ENCODE measurements at places on chromosomes 3 and 15. TPM values are rescaled to one million over a fixed set of nuclear protein-coding genes. Genes with fewer than 3 reads are reported as not detected.
A peak's percentile ranks its signal among the peaks of the same experiment; 100 is the strongest.

The HYAL1 gene
- 6.9 TPM for total RNA-seq

DNA sequence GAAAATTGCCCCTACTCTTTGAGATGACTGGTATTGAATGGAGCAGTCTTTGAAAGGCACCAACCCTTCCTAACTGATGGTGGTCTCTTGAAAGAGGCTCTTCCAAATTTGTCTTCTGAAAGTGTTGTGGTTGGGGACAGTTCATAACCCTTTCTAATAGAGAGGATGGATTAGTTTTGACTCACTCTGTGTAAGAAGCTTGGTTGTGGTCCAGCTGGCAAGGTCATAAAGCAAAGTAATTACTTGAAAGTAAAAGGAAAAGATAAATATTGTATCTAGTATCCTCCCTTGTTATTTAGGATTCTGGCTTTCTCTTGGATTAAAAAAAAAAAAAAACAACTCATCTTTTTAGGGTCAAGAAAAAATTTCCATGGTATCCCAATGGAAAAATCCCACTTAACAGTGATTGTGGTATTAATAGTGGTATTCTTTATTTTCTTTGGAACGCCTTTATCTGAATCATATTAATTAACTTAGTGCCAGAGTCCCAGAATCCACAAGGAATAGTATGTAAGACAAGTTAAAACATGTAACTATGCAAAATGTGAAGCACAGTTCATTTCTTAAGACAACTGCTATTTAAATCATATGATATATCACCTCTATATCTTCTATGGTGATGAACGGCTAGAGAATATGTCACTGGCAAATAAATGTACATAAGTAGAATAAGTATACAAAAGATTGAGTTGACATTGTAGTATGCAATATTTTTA is 469.3 kb upstream of the CDIN1 start:
- DNase-seq, result peak; percentile 62

GRCh38 chr3:48245136-48245535 is 4.2 kb downstream of the ZNF589 start:
- DNase-seq, result no peak

DNA sequence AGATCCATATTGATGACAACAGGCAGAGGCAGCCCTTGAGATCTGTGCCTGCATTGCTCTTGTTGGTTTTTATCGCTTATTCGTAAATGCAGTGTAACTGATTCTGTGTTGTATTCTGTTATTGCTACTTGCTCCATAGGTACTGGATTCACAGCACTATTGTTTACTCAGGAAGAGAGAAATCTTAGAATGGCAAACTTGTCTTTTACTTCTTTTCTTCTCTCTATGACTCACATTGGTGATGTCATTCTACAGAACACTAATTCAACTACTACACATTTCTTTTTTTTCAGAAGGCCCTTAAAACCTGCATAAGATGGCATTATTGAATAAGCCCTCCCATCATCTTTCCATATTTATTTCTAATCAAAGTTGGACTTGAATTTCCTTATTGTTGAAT is 201.0 kb upstream of the GBE1 start:
- DNase-seq, result no peak

The FES gene
- 39.8 TPM for total RNA-seq

The GABRB3 gene
- total RNA-seq, result 1.1 TPM

The IGF2BP2 gene
- total RNA-seq, result 10.0 TPM

DNA sequence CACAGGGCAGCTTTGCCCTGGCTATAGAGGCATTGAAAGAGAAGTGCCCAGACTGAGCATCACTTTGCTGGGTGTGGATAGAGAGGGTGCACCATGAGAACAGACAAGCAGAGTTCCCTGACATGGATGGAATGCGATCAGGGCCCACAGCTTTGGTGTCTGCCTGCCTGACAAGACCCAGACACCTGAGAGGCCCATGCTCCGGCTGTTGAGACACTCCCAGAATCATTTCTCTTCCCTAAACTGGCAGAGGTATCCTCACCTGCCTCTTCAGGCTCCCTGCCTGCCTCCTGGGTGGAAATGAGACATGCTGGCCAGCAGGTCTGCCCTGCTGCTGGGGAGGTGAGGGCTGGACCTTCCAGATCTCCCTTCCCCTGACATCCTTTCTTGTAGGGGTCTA is 10.4 kb upstream of the CHST14 start:
- no peak for DNase-seq

DNA sequence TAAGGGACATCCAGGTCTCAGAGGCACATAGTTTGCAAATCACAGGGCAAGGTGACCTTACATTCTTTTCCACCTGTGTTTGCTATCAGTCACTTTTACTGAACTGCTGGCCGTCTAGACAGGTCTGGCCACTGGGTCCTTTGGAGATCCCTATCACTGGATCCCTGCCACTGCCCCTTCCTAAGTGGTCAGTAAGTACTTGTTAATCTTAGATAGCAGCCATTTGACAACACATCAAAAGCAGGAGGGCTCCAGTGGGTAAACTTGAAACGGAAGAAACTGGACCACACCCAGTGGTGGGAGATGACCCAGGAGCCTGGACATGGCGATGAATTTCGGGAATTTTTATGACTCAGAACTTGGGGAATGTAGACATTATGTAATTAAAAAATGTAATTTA is 28.9 kb upstream of the RASGRP1 start:
- no peak for DNase-seq

The SLC2A2 gene
- total RNA-seq, result not detected

- no peak for DNase-seq
These were observed 123.5 kb upstream of the IL12A start for GRCh38 chr3:159865041-159865579.

- no peak for DNase-seq
These were observed 166.4 kb upstream of the TLE3 start for GRCh38 chr15:70264014-70264582.

The SSUH2 gene
- total RNA-seq, result 0.78 TPM

DNA sequence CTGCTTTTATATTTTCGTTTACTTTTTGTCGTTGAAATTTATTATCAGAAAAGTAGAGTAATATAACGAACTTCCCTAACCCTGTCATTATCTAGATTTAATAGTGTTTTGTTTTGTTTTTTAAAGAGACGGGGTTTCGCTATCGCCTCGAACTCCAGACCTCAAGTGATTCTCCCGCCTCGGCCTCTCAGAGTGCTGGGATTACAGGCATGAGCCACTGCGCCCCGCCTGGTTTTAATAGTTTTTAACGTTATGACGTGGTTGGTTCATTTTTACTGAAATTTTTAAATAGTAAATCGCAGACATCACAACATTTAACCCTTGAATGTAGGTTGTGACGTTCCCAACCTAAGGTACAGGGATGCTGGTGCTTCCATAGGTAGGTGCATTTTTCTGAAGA is 1.0 kb downstream of the NGRN start:
- DNase-seq, result no peak

The STIMATE gene
- total RNA-seq, result 36.6 TPM

- DNase-seq, result no peak
These were observed 28.4 kb downstream of the GXYLT2 start for GRCh38 chr3:72916250-72916649.

The ASB14 gene
- total RNA-seq, result not detected

- no peak for DNase-seq
These were observed 56.6 kb downstream of the BBX start for GRCh38 chr3:107579371-107579770.

The MAGI1 gene
- total RNA-seq, result 46.1 TPM

- no peak for DNase-seq
These were observed at the start of gene PIGZ for GRCh38 chr3:196968233-196969133. PIGZ (minus strand) TSS chr3:196968833; CDS start chr3:196952031, 16,802 bp downstream.

DNA sequence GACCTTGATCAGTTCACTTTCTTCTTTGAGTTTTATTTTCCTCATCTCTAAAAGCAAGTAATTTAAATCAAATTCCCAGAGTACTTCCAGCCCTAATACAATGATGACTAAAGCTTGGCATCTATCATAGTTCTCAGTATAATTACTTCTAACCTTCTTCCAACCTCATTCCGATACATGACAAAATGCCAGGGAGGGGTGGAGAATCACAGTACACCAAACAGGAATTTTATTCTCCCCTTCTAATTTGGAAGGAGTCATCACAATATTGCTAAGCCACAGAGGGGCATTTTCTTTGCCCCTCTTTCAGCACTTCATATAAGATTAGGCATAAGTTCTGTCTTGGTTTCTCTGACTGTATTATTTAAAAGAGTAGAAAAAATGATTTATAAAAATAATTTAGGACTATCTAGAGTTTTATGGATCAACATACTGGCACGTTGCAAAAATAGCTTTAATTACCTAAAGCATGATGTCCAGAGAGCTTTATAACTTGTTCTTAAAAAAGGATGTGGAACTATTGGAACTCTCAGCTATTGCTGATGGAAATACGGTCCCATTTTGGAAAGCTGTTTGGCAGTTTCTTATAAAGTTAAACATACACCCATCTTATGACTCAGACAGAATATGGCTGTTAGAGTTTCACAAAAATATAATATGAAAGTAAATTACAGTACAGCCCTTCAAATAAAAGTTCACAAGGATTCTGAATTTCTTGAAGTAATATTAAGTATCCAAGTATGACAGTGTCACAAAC is 86.9 kb upstream of the UBE2E2 start:
- DNase-seq, result no peak

The GCSAM gene
- not detected for total RNA-seq

DNA sequence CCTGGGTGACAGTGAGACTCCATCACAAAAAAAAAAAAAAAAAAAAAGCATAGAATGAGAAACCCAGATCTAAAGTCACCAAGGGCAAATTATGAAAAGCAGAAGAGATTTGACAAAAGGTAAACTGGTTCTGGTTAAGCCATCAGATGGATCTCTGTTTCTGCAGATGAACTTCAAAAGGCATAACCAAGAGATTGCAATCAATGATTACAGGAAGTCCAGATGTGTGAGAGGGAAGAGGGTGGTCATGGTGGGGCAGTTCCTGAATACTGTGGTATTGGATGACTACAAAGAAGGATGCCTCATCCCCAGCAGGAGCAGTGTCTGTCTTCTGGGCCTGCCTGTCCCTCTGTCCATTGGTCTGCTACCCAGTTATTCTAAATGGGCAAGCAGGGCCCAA is 3.8 kb downstream of the P4HTM start:
- no peak for DNase-seq

The MEIS2 gene
- 29.1 TPM for total RNA-seq

- no peak for DNase-seq
These were observed 25.4 kb upstream of the SRP14 start for GRCh38 chr15:40064231-40064894.

GRCh38 chr3:134610432-134611385 is 40.1 kb downstream of the KY start:
- DNase-seq, result no peak

- DNase-seq, result no peak
These were observed 235.7 kb upstream of the C2CD4B start for GRCh38 chr15:62400778-62401177.

The C3orf52 gene
- 16.8 TPM for total RNA-seq

DNA sequence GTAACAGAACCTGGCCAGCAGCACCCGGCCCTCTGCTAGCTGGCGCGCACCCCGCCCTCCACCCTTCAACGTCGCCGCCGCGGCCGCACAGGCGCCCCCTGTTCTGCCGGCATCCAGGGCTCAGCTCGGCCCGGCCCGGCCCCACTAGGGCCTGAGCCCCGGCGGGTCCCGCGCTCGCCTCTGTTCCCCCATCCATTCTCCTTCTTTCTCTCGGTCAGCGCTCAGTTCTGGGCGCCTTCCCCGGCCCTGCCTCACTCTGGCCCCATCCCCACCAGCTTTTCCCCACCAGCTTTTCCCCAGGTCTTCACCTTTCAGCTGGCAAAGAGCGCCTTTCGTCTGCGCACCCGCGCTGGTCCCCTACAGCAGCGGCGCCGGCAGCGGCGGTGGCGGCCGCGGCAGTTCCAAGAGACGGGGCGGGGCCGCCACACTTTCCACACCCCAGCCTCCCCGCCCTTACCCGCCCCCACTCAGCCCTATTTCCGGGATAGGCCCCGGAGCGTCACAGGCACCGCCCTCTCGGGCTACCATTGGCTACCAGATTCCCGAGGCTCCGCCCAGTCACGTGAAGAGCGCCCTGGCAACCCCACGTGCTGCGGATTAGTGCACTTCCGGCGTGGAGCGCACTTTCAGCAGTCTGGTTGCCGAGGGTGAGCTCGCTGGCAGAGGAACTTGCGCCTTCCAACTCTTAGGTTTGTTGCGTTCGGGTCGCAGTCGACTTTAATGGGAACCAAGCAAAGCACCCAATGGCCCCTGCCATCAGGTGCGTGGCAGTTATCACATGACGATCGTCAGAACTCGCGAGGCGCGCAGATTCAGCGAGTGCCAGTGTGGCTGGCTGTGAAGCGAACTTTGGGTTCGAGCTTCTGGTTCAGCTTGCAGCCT is at the start of gene EIF5A2:
EIF5A2 (minus strand) TSS at position 403 of the 882 bp plus-strand sequence. CDS start 831 bp downstream, outside the sequence.
- peak; percentile 98 for DNase-seq

The ACP3 gene
- total RNA-seq, result 4.2 TPM

- no peak for DNase-seq
These were observed 789.8 kb downstream of the ROBO1 start for GRCh38 chr3:78978037-78978436.

- no peak for DNase-seq
These were observed 117.5 kb upstream of the ARHGEF3 start for GRCh38 chr3:56919137-56919796.

- no peak for DNase-seq
These were observed 31.6 kb downstream of the CFAP44 start for GRCh38 chr3:113409676-113410075.

DNA sequence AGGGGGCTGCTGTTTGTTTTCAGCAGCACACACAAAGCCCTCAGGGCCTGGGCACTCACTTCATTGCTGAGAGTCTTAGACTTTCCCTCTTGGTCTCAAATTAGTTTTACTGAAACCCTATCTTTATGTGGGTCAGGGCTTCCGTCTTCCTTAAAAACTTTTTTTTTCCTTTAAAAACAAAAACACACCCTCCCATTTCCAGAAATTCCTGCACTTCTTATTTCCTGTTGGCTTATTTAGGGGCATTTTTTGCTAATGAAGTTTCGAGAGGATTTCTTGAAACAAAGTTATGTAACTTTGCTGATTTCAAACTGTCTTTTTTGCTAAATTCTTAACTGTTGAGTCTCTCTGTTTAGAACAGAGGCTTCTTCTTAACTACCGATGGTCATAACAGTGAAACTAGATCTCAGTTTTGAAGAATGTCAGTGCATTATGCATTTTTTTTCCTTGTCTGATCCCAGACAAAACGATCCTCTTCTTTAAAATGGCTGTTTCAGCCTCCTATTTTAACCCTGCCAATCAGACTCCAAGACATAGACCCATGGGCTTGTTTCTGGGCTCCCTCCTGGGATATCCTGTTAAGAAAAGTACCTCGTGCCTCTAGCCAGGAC is 23.3 kb downstream of the ANAPC13 start:
- no peak for DNase-seq
